ENCODE measurements at places on chromosomes 2 and 18.

- DNase-seq, result no peak
Observed at GRCh38 chr2:240441326-240441992, 6.0 kb downstream of the GPC1 start.

DNA sequence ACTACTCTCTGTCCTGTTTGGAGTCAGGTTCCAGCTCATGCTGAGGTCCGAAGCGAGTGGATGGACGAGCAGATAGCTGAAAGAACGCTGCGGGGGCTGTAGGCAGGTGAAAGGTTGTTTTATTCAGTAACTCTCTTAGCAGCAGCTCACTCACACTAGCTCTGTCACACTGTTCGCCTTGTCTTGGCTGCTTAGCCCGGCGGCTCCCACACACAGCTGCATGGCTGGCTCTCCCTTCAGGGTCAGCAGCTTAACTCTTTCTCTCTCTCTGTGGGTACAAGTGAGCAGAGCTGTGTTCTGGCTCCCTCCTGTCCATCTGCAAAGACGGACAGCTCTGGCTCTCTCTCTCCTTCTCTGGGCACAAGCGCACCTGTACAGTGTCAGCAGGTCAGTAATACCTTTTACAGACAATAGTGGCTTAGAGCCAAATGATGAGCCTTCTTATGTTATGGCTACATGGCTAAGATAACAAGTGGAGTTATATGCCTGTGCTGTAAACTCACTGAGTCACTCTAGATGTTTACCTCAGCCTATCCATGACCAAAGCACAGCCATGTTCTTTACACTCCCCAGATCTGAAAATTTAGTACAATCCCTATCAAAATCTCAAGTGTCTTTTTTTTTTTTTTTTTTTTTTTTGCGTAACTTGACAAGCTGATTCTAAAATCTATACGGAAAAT lies 149.3 kb downstream of the GALNT1 start:
- DNase-seq, result no peak

DNA sequence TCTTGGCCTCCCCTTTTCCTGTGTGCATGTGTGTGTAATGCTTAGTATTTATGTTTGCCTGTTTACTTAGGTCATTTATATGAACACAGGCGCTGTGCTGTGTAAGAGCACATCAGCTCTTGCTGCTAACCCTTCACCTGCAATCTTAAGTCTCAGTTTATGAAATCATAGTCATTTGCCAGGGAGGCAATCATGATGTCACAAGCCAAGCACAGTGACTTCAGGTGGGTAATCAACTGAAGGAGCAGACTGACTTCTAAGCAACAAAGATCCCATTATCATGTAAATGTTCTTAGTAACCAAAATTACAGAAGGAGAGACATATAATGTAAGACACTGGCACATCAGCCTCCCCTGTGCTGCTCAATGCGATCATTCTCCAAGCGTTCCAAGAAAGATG lies 386.3 kb upstream of the MEIS1 start:
- no peak for DNase-seq

GRCh38 chr18:46688853-46689525 lies 32.0 kb upstream of the LOXHD1 start:
- DNase-seq, result no peak

- no peak for DNase-seq
Observed at GRCh38 chr18:55147791-55148190, 188.5 kb upstream of the CCDC68 start.

- no peak for DNase-seq
Observed at GRCh38 chr2:68292108-68292710, 27.5 kb downstream of the CNRIP1 start.

GRCh38 chr2:219672406-219672805 lies 45.0 kb downstream of the SLC4A3 start:
- DNase-seq, result no peak

- DNase-seq, result no peak
Observed at GRCh38 chr2:80126596-80127189, 177.9 kb downstream of the LRRTM1 start.

DNA sequence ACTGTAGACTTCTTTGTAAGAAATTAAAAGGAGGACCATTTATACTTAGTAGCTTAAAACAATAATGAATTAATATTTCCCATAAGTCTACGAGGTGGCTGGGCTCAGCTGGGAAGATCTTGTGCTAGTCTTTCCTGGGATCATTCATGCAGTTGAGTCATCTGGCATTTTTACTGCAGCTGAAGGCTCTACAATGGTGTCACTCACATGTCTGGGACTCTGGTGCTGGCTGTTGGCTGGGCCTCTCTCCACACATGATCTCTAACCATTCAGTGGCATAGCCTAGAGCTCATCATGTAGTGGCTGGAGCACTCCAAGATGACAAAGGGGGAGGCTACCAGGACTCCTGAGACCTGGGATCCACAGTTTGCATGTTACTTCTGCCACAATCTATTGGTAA lies 35.5 kb downstream of the CLASP1 start:
- DNase-seq, result no peak

DNA sequence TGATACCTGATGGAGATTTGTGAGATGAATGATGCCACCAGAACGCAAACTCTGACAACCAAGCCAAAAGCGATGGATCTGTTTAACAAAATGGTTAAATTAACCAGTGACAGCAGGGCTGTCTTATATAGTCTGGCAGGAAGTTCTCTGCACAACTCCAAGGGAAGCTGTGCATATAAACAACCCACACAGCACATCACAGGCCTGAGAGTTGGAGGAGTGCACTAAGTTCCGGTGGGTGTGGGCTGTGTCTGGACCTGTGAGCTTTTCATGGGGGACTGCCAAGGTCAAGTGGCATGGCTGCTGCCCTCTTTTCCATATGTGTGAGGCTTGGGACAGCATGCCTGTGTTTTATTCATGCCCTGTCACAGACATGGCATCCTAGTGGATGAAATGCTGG lies 414.6 kb upstream of the TRIB2 start:
- no peak for DNase-seq

GRCh38 chr18:74722237-74722636 lies 124.6 kb downstream of the ZNF407 start:
- no peak for DNase-seq

- no peak for DNase-seq
Observed at GRCh38 chr2:36993841-36994620, 27.7 kb upstream of the STRN start.

- DNase-seq, result no peak
Observed at GRCh38 chr2:108971661-108972566, 17.1 kb downstream of the EDAR start.

GRCh38 chr2:15383695-15384350 lies 177.3 kb downstream of the NBAS start:
- no peak for DNase-seq

DNA sequence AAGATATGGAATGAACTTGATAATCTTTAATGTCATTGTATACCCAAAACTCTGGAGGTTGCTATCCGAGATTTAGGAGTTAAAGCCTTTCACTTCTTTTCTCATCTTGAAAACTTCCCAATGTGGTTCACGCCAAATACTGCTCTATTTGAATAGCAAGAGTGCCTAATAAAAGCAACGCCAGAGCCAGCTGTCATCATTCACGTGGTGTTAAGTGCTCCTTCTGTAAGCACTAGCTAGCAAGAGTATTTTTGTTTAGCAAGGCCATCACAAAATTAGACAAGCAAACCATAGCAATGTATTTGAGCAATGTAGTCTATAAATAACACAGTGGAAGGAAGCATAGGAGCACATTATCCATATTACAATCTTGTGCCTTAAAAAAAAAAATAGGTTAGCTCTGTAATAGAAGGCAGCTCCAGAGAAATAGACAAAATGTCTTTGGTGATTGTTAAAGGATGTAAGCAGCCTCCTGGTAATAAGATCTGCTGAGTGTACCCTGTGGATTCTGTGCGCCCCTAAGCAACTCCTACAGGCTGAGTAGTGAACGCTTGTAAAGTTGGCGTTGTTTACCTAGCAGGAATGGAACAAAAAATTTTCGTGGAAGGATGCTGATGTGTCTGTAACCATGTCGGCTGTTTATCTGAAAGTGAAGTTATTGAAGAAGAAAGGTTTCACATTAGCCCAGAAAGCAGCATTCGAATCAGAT lies 518.0 kb downstream of the CNTNAP5 start:
- no peak for DNase-seq

GRCh38 chr2:159840616-159841015 lies 42.6 kb upstream of the CD302 start:
- DNase-seq, result no peak

DNA sequence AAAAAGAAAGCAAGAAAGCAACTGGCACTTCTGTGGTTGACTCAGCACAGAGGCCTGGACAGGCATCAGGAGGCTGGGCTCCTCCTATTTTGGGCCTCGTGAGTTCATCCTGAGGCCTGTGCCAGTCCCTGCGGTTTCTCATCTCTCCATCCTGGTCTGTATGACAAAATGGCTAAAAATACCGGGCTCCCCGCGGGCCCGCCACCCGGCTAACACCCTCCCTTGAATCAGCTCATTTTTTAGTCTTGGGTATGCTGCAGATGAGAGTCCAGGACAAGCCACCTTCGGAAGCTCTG lies 62.3 kb upstream of the YWHAQ start:
- no peak for DNase-seq

- no peak for DNase-seq
Observed at GRCh38 chr18:49170925-49171505, 220.2 kb upstream of the SMAD7 start.

GRCh38 chr2:237180987-237181386 lies 95.3 kb downstream of the COPS8 start:
- no peak for DNase-seq

DNA sequence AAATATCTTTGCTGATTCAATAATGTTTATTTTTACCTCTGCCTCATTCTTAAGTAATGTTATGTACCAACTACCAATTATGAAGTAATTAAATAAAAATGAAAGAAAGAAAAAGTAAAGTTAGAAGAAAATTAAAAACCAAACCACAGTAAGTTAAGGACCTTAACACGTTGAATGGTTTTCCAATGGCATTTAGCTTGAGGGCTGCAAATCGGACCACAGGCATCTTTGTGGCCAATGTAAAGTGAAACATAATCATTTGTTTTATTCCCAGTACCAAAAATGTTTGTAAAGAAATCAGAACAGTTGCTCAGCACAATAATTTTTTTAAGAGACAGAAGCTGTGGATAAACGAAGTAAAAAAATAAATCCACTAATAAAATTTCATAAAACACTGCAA lies 1455.5 kb upstream of the ZEB2 start:
- DNase-seq, result no peak

DNA sequence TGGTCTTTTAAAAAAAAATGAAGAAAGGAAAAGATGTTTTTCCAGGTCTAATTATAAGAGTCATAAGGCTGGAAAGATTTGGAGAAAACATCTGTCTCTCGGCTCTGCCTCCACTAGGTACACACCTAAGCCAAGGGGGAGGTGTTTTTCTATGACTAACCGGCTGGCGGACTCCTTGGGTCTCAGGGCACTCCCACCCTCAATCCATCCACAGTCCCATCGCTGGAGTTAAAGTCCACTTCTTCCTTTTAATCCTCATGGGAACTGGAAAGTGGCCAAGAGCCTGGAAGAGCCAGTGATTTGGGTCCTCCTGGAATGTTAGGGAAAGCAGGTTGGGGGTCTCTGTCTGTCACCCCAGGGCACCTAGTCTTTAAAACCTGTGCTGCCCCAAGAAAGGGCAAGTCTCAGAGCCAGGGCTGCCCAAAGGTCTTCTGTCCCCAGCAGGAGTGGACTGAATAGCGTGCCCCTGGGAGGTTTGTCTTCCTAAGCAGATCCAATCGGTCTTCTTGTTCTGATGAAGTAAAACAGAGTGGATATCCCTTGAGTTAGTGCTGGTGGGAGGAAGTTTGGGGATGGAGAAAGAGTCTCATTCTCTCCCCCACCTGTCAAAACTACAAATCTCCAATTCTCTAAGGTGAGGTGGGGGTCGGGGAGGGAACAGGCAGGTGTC lies 66.4 kb downstream of the MCFD2 start:
- no peak for DNase-seq

GRCh38 chr2:64617631-64618151 lies 36.0 kb downstream of the SERTAD2 start:
- DNase-seq, result no peak

DNA sequence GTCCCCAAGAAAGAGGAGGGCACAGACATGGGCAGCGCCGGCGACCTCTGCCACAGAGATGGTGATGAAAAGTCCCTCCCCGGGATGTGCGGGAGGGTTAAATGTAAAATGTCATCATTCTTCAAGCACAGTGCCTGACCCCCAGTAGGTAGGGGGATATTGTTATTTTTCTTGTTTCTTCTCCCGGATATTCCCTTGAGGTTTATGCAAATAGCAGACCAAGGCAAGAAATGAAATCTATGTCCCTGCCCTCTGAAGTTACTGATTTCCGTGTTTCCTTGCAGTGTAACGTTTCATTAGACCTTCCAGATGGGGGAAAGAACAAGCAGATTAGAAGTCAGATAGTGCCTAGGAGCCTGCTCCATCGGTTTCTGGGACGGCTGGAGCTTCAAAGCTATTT lies 158.3 kb downstream of the KLHL29 start:
- no peak for DNase-seq

GRCh38 chr2:8641301-8641965 lies 40.4 kb upstream of the ID2 start:
- DNase-seq, result no peak

GRCh38 chr2:110875384-110875725 lies 143.0 kb downstream of the ACOXL start:
- DNase-seq, result no peak

DNA sequence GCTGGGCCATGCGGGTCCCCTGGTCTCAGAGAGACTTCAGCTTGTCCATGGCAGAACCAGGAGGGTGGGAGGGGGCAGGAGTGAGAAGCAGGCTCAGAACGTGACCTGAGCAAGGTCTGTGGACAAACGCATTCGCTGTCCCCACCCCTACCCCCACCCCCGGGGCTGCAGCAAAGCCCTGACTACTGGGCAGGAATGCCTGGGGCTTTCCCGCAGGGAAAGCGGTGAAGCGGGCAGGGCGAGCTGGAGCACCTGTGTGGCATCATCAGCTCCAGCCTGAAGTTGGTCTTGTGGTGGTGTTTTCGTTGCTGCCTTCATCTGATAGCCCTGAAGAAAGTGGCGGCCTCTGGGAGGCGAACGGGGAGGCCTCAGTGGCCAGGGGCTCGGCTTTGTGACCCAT lies 26.1 kb upstream of the ALKAL2 start:
- no peak for DNase-seq

GRCh38 chr2:236570081-236570868 lies 650 bp downstream of the ACKR3 start:
- DNase-seq, result no peak

DNA sequence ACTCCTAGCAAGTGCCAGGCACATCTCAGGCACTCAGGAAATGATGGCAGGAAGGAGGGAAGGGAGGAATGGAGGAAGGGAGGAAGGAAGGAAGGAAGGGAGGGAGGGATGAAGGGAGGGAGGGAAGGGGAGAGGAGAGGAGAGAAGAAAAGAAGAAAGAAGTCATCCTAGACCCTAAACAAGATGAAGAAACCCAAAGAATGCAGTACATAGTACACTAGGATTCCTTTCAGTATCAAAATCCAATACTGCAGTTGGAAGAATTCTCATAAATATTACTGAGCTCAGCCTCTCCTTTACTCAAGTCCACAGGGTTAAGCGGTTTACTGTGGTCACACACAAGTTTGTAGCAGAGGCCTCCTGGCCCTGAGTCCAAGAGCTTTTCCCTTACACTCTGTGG lies 155.7 kb upstream of the ETAA1 start:
- DNase-seq, result no peak
